Astrocyte of the hippocampus (primary cell): ENCODE measurements at places on chromosomes 7 and 10.

- peak; percentile 6 for DNase-seq
Observed at GRCh38 chr7:37670436-37670835, 13.1 kb upstream of the GPR141 start.

GRCh38 chr7:154953006-154953684, 49.8 kb downstream of the PAXIP1 start:
- peak; percentile 29 for DNase-seq

DNA sequence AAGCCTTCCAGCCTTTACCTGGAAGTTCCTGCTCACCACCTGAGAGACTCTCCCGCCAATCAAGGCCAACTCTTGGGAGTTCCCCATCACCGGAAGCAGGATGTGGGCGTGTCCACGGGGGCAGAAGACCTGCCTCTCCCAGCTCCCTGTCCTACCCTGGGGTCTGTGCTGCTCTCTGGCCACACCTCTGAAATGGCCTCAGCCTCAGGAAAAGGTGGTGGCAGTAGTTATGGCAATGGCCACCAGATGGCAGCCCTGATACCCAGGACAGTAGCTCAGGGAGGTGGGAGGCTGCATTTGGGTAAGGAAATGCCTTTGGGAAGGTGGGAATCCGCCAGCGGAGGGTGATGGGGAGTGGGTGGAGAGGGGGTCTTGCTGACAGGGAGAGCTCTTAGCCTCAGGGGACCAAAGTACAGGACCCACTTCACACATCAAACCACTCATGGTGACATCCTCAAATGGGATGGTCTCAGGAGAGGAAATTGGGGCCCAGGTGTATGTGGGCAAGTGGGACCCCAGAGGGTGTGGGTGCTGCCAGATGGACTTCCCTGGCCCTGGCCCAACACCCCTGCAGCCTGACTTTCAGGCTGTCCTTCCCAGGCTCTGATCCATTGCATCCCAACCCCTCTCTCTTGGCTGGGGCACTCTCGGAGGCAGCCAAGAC, 33.9 kb downstream of the KAZALD1 start:
- peak; percentile 81 for DNase-seq

DNA sequence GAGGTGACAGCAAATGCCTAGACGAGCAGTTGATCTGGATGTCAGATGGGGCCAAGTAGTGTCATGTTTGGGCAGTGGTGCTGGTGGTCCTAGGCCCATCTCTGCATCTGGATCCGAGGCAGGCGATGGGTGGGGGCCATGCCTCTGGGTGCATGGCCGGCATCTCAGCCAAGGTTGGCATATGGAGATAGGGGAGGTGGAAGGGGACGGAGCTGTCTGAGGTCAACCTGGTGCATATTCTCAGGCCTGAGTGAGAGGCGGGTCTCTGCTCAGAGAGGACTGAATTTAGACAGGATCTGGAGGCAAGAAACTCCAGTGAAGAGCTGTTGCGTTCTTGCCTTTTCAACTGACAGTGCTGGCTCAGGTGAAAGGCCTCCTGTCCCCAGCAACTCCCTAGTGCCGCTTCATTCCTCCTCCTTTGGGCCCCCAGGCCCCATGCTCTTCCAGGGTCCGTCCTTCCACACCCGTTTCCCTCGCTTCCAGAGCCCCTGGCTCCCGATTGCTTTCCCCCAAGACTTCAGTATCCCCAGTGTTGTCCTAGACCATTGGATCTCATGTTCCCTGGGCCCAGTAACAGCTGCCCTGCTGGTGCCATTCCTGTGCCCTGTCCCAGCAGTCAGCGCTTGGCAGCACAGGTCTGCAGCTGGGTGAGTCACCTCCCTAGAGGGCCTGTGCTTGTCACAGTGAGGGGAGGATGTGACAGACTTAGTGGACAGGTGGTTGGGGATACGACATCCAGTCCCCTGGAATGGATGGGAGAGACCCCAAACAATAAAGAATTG, 32.6 kb downstream of the GBX1 start:
- no peak for DNase-seq

GRCh38 chr7:6271060-6271658, 1.3 kb downstream of the CYTH3 start:
- DNase-seq: peak; percentile 74
